ENCODE measurements at places on chromosomes 5 and 9. TPM values are rescaled to one million over a fixed set of nuclear protein-coding genes. Genes with fewer than 3 reads are reported as not detected.

LHX6 gene
- total RNA-seq: not detected

SCGB3A2 gene
- not detected for total RNA-seq

ITGA2 gene
- 0.51 TPM for total RNA-seq

PCDHGA9 gene
- not detected for total RNA-seq

GABRA1 gene
- not detected for total RNA-seq

DNA sequence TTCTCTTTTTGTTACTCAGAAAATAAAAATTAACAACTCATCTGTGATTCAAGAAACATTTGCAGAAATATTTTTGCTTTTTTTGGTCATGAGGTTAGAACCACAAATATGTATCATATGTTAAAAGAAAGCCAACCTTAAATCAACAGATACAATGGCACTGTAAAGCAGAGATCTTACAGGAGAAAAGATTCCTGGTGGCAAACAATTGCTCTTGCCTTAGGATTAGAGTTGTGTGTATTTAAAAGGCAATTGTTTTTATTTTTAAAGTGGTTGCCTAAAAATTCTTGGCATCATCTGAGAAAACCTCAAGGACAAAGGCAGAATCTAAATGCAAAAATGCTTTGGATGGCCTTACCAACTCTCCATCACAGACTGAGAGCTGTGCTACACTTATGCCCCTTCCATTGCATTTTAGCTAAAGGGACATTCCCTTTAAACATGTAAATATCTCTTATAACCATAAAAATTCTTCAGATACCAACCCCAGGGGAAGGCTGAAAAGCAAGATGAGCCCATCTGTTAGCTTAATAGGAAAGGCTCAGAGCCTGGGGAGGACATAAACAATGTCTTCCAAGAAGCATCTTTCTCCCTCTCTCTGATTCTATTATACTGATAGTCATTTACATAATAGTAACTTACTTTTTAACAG, 100.4 kb downstream of the FAM114A2 start:
- no peak overlapping the region for H3K27ac ChIP-seq
- H3K36me3 ChIP-seq: no peaks in the 10 kb centered on the region

- no peaks in the 10 kb centered on the region for H3K27me3 ChIP-seq
- no peak overlapping the region for H3K27ac ChIP-seq
- DNase-seq: no peak
- no peak overlapping the region for H3K4me3 ChIP-seq
Observed at GRCh38 chr5:33806738-33807442, 84.9 kb downstream of the ADAMTS12 start.

DNA sequence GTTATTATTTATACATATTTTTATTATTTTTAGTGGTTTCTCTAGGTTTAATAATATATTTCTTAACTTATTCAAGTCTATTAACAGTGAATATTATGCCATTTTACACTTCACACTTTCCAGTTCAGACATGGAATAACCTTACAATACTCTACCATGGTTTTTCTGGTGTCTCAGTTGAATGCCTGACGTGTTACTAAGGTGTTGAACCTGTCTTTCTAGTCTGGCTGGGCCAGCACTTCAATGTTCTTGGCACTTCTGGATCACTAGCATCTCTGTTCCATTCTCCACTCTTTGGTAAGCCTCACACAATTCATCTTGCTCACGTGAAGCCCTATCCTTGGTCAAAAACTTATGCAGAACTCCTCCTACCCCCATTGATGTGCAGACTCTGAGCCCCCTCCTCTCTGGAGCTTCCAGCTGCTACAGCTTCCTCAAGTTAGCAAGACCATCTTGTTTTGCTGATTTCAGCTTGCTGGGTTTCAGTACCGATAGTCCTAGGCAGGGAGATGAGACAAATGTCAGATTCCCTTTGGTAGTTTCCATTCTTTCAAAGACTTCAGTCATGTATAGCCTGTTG, 243.1 kb downstream of the FBXO4 start:
- DNase-seq: no peak
- no peak overlapping the region for H3K4me3 ChIP-seq
- H3K4me1 ChIP-seq: no peaks in the 10 kb centered on the region
- no peaks in the 10 kb centered on the region for H3K36me3 ChIP-seq
- no peak overlapping the region for H3K27ac ChIP-seq

- no peaks in the 10 kb centered on the region for H3K27me3 ChIP-seq
- no peaks in the 10 kb centered on the region for H3K4me1 ChIP-seq
- H3K4me3 ChIP-seq: no peak overlapping the region
- H3K27ac ChIP-seq: no peak overlapping the region
- no peaks in the 10 kb centered on the region for H3K36me3 ChIP-seq
Observed at GRCh38 chr5:94425396-94425795, 193.0 kb downstream of the KIAA0825 start.

DNA sequence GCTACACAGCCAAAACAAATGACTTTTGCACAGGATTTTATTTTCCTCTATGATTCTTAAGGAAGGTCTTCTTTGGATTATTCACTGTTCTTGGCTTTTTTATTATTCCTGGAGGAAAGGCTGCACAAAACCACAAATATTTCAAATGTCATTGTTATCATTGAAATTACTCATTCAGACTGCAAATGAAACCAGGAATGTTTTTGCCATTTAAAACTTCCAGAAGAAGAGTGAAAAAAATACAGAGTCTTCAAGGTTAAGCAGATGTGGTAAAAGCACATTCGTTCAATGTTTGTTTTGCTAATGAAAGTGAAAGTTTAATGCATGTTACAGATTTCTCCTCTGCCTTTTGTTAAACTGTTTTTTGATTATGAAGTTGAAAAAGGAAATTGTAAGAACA, 238.2 kb downstream of the TLE4 start:
- no peak for DNase-seq
- H3K27ac ChIP-seq: no peak overlapping the region
- no peaks in the 10 kb centered on the region for H3K27me3 ChIP-seq
- no peak overlapping the region for H3K4me3 ChIP-seq
- peaks cover 9% of the 10 kb centered on the region for H3K4me1 ChIP-seq

DNA sequence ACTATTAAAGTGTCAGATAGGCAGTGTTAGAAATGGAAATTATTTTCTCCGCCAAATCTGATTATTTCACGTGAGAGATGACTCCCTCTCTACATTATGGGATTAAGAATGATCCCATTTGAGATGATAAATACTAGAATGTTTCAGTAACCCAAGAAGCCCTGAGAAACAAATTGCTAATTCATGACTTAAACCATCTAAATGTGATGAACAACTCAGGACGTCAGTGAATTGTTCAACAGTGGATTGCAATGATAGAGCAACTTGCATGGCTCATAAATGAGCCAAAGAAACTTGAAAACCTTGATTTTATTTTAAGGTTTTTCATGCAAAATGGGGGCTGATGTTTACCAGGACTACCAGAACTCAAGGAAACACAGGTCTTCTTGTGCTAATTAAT, 350.5 kb upstream of the WWC1 start:
- H3K4me1 ChIP-seq: no peaks in the 10 kb centered on the region
- no peaks in the 10 kb centered on the region for H3K36me3 ChIP-seq
- no peak overlapping the region for H3K4me3 ChIP-seq
- no peak for DNase-seq

GRCh38 chr9:86721843-86722705, 225.2 kb downstream of the GAS1 start:
- H3K4me1 ChIP-seq: no peaks in the 10 kb centered on the region
- DNase-seq: no peak
- H3K36me3 ChIP-seq: no peaks in the 10 kb centered on the region
- H3K27me3 ChIP-seq: no peaks in the 10 kb centered on the region

DNA sequence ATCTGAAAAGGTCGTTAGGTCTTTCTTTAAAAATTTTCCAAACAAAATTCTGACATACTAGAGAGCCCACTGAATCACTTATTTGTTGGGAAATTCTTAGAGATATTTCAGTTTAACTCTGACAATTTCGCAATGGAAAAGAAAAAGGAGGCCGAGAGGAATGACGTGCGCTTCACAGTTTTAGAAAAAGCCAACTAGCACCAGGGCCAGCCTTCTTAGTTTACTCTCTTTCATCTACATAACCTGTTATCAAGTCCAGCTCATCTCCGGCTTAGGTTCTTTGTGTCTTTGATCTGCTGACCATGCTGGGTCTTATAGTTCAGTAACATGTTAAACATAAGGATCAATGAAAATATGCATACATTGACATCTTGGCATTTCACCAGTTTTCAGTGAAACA, 201.7 kb upstream of the TAS2R1 start:
- H3K27me3 ChIP-seq: no peaks in the 10 kb centered on the region
- H3K4me1 ChIP-seq: no peaks in the 10 kb centered on the region
- H3K36me3 ChIP-seq: no peaks in the 10 kb centered on the region
- no peak overlapping the region for H3K4me3 ChIP-seq
- DNase-seq: no peak

GRCh38 chr5:627840-628239, 15.7 kb downstream of the CEP72 start:
- no peaks in the 10 kb centered on the region for H3K4me1 ChIP-seq
- no peaks in the 10 kb centered on the region for H3K27me3 ChIP-seq
- DNase-seq: no peak
- H3K36me3 ChIP-seq: peaks cover 50% of the 10 kb centered on the region

Data from naive thymus-derived CD4-positive, alpha-beta T cell (primary cell).